ENCODE measurements at places on chromosomes 6 and 20.

GRCh38 chr6:135243871-135244796 lies 63.0 kb downstream of the MYB start:
- DNase-seq, result peak; percentile 76

- DNase-seq, result no peak
Measured at GRCh38 chr6:156387472-156387871, 389.7 kb upstream of the ARID1B start.

DNA sequence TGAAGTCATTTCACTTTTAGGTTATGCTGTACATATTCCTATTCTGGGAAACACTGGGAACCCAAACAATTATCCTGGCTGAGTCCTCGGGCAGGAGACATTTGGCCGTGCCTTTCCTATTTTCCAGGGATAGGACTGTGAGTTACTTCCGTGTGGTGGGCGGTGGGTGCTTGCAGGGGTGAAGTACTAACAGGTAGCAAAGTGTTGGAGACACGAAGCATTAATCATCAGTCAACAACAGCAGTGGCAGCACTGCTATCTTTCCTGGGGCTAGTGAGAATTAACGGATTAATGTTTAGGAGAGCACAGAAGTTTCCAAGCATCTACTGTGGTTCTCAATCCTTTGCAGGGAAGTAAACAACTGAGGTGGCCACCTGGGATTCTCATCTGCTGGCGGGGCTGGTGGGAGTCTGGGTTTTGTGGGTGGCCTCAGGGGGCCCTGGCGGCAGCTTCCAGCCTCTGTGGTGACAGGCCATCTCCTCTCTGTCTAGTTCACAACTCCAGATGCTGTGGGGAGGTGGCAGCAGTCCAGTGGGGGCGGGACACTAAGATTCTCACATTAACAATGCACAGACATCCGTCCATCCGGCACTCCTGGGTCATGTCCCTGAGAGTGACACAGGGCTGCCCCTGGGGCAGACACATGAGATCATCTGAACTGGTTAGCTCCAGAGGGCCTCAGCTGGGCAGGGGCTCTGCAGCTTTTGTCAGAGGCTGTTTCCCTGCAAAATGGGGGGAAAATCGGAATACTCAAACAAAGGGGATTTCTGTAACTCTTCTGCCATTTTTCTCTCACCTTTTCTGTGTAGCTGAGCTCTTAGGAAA lies 90.9 kb downstream of the GJA10 start:
- DNase-seq, result no peak

- DNase-seq, result no peak
Measured at GRCh38 chr6:137150072-137150471, 23.4 kb downstream of the IL22RA2 start.

GRCh38 chr6:100176311-100176950 lies 182.4 kb upstream of the MCHR2 start:
- peak; percentile 30 for DNase-seq

DNA sequence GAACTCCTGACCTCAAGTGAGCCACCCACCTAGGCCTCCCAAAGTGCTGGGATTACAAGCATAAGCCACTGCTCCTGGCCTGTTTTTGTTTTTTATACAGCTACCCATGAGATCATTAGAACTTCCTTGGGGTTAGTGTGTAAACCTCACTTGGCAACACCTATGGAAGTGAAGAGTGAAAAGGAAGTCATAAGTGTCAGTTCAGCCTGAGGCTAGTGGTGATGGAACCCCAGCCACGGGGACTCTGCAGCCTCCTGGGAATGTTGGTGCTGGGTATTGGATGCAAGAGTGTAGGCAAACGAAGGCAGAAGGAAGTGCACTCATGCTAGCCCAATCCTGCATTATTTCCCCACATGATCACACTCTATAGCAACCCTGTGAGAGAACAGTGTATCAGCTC lies 33.6 kb upstream of the FUCA2 start:
- peak; percentile 12 for DNase-seq

GRCh38 chr6:157469378-157469777 lies 88.4 kb downstream of the ZDHHC14 start:
- DNase-seq, result peak; percentile 14

DNA sequence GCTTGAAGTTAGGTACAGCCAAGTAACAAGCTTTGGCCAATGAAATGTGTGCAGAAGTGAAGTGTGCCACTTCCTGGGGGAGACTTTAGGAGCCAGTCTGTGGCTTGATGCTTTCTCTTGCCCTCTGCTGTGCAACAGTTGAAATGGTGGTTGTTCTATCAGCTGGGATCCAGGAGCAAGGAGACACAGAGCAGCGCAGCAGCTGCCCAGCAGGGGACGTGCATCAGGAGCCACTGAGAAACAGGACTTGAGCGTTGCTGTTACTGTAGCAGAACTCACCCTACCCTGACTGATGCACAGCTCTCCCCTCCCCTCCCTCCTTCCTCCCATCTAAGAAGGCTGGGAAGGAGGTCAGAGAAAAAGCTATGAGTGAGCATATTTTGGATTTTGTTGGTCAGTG lies 18.9 kb upstream of the CCN5 start:
- DNase-seq, result no peak

GRCh38 chr6:57174511-57174907 lies 2.4 kb downstream of the BAG2 start:
- DNase-seq, result no peak

DNA sequence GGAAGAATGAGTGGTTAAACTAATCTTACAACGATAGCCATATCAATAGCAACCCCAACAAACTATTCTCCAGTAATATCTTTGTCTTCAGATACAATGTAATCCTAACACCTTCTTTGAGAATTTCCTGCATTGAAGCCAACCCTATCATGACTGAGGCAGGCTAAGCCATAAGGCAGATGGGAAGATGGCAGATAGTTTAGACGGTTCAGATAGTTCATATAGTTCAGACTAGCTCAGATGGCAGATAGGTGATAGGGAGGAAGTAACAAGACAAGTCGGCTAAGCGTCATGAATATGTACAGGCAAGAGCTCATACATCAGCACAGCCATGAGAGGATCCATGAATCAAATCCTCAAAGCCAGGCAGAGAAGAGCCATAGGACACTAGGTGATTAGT lies 39.1 kb upstream of the BEND6 start:
- no peak for DNase-seq

DNA sequence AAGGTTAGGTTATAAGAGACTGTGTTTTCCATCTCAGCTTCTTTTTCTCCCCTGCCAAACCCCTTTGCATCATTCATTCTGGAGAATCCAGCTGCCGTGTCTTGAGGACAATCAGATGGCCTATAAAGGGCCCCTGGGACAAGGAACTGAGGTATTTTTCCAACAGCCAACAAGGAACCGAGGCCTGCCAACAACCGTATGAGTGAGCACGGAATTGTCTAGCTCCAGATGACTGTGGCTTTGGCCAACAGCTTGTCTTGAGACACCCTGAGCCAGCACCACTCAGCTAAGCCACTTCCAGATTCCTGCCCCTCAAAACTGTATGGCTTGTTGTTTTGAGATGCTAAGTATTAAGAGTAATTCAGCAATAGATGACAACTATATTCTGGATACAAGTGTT lies 433.7 kb upstream of the HSF2 start:
- no peak for DNase-seq

- no peak for DNase-seq
Measured at GRCh38 chr6:167079853-167080297, 43.0 kb upstream of the CCR6 start.

GRCh38 chr6:22071270-22072041 lies 225.4 kb downstream of the PRL start:
- DNase-seq, result no peak

DNA sequence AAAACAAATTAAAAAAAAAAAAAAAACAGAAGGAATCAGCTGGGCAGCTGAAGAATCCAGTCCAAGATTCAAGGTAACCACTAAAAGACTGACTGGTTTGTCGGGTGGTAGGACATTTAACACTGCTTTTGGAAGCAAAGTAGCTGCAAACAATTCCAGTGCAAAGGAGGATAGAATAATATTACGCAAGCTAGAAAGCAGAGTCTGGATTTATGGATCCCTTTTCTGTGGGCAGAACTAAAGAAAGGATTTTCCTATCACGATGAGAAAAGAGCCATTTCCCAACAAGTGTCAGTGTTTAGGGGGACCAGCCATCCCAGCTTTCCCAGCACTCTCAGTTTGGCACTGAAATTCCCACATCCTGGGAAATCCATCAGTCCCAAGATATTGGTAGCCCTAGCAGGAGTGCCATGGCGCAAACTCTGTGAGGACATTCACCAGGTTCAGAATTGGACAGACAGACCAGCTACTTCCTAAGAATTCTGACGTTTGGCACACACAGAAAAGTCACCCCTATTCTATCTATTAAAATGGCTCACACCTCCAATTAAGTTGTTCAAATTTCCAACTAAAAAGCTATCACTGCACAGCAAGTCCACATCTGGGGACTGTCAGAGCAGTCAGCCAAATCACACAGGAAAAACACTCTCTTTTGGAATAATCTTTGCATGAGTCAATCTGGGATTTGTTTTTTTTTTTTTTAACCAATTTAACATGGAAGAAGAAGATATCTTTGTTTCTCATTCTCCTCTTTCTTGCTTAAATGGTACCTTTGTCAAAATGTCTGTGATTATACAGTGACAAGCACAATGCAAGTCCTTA lies 356.8 kb upstream of the ARID1B start:
- DNase-seq, result no peak

- DNase-seq, result peak; percentile 89
Measured at GRCh38 chr20:11880680-11881079, 37.0 kb upstream of the BTBD3 start.

DNA sequence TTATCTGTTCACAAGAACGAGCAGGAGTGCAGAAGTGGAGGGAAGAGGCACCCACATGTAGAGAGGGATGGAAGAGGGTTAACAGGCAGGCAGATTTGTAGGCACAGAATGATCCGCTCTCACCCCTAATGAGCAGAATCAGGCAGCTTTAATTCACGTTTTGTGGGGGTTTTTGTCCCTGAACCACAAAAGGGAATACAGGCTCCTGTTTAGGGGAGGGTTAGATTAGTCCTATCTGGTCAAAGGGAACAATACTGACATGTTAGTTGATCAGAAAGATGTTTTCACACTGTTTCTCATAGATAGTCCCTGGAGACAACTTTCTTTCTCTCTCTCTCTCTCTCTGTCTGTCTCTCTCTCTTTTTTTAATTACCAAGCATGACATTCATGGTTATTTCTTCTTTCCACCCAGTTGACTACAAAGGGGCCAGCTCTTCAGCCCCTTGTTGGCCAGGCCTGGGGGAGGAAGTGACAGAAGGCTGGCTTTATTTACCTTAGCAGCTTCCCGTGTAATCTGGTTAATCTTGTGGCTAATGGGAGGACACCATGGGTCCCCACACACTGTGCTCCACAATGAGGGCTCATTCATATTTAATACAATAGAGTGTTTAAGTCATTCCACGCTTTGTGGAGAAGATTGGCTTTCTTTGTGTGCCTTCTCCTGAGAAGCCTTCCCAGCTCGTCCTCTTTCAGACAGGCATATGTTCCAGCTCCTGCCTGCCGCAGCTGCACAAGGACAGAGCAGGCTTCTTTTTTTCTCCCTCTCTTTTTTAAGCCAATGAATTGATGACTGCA lies 958.8 kb downstream of the TFAP2A start:
- DNase-seq, result no peak

DNA sequence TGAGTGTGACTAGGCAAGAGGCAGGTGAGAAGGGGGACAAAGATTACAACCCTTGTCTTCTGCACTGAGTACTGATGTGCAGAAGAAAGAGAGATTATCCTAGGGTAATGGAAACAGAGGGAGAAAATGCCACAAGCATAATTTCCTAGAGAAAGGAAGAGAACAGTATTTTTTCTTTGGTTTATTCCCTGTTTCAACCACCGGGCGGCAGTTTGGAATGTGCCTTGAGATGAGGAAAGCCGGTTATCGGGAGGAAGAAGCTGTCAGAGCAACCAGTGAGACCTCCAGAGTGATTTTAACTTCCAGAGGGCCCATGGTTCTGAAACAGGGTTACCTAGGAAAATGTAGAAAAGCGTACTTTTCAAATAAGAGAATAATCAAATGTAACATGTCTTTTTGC lies 121.4 kb downstream of the REV3L start:
- DNase-seq, result peak; percentile 17

GRCh38 chr6:125314009-125314581 lies 12.3 kb upstream of the HDDC2 start:
- DNase-seq, result peak; percentile 47

GRCh38 chr20:33757458-33757857 lies 25.7 kb downstream of the ZNF341 start:
- no peak for DNase-seq

DNA sequence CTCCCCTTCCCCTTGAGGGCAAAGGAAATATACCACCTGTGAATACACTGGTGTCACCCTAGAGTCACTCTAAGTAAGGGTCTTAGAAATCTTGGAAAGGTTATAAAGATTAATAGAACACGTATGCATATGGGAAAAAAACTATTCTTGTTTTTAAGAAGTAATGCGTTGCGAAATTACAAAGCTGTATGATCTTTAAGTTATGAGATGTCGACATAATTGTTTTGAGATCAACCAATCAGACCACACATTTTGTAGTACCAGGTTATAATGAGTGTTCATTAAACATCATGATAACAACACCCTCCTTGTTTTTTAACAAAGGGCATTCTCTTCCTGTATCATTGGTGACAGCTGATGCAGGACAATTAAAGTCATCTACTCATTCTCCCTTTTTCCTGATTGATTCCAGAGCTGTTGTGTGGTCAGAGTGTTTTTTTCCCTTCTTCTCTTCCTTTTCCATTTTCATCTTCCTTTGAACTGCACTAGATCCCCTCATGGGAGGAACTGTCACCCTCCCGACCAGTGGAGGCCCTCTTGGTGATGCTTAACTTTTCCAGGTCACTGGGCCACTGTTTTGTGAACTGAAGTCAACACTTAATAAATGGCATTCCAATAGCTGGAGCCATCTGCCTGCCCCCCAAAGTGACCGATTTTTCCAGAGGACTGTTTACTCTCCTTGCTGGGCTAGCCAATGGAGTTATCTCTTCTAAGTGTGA lies 37.0 kb downstream of the PRDM1 start:
- no peak for DNase-seq

GRCh38 chr20:64038565-64039292 lies 2.7 kb downstream of the C20orf204 start:
- DNase-seq, result peak; percentile 80

DNA sequence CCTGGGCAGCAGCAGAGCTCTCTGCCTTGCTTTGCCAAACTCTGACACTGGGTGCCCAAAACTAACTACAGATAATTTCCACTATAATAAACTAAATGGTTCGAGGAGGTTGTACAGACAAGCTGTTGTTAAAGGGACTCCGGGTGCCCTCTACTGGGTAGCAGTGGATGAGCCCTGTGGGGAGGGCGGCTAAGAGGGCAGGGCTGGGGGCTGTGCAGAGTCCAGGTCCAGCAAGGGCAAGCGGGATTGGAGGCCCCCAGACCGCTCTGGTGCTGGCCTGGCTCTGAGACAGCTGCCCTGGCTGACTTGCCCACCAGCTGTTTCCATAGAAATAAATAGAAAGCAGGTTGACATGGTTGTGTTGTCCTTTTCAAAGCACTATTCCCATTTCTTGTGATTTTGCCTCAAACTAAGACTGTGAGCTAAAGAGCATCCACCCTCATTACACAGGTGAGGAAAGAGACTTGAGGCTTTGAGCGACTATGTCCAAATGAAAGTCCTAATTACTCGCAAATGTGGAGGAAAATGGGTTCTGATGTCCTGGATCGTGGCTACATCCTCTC lies 167.6 kb upstream of the CST7 start:
- peak; percentile 27 for DNase-seq
